ENCODE measurements at places on chromosomes 5 and 9. TPM values are rescaled to one million over a fixed set of nuclear protein-coding genes. Genes with fewer than 3 reads are reported as not detected.

The EGFLAM gene
- 1.00 TPM for polyA plus RNA-seq

The OCLN gene
- 7.3 TPM for polyA plus RNA-seq

The QRFP gene
- not detected for polyA plus RNA-seq

The GFPT2 gene
- 4.7 TPM for polyA plus RNA-seq

The CNTFR gene
- 2.2 TPM for polyA plus RNA-seq

The FOXB2 gene
- polyA plus RNA-seq: not detected

The FAM151B gene
- polyA plus RNA-seq: 0.56 TPM

The F12 gene
- polyA plus RNA-seq: 0.50 TPM

The SLC34A3 gene
- not detected for polyA plus RNA-seq

The DDX41 gene
- polyA plus RNA-seq: 72.9 TPM

The DNAH5 gene
- 0.56 TPM for polyA plus RNA-seq

The HRCT1 gene
- polyA plus RNA-seq: not detected

The C5orf52 gene
- polyA plus RNA-seq: not detected

The GTF2H2C gene
- 11.4 TPM for polyA plus RNA-seq

The SLC25A2 gene
- polyA plus RNA-seq: not detected

The DOCK2 gene
- 2.1 TPM for polyA plus RNA-seq

The HMMR gene
- 0.15 TPM for polyA plus RNA-seq

The CCL27 gene
- 0.58 TPM for polyA plus RNA-seq

The LHFPL2 gene
- 9.8 TPM for polyA plus RNA-seq

The CAMK2A gene
- 0.13 TPM for polyA plus RNA-seq

The SPINK7 gene
- not detected for polyA plus RNA-seq

The CATSPER3 gene
- not detected for polyA plus RNA-seq

All from stomach (tissue), 19 donors.